Frontal cortex (tissue), 4 donors: ENCODE measurements at places on chromosomes 4 and X.

GRCh38 chr4:152014280-152014679 is 253.5 kb upstream of the GATB start:
- no peak for DNase-seq

- no peak for DNase-seq
Measured at GRCh38 chr4:169132561-169133305, 122.7 kb upstream of the CBR4 start.

DNA sequence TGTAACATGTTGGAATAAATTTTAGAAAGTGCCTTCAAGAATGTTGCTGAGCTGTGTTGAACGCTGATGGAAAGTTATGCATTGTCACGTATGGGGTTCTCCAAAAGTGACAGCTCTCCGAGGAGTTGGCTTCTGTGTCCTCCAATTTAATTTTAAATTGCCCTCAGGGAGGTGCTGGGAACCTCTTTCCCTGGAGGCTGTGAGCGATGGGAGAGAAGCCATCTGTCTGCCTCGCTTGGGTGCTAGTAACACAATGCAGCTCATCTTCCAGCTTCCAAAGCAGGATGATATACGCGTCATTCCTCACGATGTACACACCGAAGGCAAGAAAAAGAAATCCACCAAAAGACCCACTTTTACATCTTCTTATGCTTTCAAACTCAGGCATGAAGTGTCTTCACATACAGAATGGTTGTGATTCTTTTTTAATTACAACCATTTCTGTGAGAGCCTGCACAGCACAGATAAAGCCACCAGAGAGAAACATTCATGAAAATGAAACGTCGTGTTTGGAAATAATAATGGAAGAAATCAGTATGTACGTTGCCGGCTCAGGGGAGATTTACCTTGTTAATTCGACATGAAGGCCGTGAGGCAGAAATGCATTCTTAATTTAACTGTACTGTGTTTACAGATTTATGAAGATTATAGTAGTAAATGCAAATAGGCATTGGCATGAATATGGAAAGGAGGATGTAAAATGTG is 218.9 kb downstream of the ASMT start:
- DNase-seq: peak; percentile 17

DNA sequence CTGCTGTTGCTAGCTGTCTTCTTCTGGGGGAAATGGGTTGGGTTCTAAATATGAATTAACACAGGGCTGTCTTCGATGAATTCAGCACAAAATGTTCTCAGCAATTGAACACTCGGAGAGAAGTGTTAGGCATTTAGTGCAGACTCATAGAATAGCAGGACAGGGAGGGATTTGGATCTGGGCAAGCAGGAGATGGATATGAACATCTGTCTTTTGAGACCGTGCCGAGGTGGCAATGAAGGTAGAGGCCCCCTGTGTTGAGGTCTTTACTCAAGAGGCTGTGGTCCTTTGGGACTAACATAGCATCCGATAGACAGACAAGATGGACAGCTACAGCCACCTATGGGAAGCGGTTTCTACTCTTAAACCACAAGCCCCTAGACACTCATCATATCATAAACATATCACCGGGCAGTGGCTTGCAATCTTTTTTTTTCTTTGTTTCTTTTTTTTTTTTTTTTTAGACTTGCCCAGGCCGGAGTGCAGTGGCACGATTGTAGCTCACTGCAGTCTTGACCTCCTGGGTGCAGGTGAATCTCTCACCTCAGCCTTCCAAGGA is 6.7 kb downstream of the CD99 start:
- DNase-seq: no peak

- DNase-seq: no peak
Measured at GRCh38 chr4:4693258-4693657, 151.4 kb upstream of the STX18 start.

DNA sequence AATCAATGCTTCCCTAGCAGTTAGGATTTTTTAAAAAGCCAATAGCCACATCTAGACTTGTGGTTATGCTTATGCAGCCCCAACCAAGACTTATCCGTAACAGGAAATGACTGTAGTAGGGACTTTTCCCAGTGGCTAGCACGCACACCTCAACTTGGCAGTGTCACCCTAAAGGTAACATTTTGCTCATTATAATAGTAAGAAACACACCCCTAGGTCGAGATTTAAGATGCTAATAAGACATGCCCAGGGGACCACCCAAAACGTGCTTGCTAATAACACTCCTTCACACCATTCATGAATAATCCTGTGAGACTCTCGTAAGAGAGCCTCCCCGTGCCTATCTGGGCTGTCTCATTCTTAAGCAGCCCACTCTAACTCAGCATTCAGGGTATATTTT is 195.3 kb downstream of the CHIC1 start:
- no peak for DNase-seq

GRCh38 chrX:9471571-9471985 is 6.7 kb downstream of the TBL1X start:
- DNase-seq: no peak

DNA sequence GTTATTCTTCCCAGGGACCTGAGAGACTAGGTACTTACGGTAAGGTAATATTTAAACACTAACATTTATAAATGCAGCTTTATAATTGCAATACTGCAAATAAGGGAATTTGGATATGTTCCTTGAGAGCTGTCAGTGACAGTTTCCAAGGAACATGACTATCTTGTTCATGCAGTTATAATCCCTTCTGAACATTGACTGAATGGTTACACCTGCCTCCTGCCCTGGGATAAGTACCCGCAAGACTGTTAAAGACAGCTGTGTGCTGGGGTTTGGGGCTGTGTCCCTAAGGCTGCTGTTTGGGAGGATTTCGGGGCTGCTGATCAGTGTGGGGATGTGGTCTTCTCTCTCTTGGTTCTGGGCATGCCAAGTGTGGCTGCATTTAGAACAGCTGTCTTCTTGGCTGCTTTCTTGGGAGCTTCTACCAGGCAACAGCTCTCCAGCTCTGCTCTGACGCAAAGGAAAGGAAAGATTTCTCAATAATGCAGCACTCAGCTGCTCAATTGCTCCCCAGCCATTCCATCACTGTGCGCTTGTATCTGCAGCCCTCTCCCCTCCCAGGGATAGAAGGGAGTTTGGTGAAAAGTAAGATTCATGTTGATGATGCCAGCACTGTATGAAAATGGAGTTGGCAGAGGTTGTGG is 298.8 kb upstream of the TAPT1 start:
- no peak for DNase-seq

DNA sequence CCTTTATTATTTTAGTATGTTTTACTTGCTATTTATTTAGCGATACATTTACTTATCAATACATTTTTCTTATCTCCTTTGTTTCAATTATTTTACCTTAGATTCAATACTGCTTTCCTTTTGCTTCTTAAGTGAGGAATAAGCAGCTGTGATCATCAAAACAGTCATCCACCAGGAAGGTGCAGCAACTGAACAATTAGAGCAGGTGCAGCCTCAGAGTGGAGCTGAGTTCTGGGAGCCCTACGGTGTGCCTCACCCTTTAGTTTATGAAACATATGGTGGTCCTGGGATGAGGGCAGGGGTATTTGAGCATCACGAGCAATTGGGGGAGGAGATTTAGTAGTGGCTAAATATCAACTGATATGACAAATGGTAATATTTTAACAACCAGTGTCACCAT is 111.0 kb downstream of the FRYL start:
- no peak for DNase-seq

GRCh38 chr4:8227201-8227770 is 28.2 kb downstream of the SH3TC1 start:
- no peak for DNase-seq

DNA sequence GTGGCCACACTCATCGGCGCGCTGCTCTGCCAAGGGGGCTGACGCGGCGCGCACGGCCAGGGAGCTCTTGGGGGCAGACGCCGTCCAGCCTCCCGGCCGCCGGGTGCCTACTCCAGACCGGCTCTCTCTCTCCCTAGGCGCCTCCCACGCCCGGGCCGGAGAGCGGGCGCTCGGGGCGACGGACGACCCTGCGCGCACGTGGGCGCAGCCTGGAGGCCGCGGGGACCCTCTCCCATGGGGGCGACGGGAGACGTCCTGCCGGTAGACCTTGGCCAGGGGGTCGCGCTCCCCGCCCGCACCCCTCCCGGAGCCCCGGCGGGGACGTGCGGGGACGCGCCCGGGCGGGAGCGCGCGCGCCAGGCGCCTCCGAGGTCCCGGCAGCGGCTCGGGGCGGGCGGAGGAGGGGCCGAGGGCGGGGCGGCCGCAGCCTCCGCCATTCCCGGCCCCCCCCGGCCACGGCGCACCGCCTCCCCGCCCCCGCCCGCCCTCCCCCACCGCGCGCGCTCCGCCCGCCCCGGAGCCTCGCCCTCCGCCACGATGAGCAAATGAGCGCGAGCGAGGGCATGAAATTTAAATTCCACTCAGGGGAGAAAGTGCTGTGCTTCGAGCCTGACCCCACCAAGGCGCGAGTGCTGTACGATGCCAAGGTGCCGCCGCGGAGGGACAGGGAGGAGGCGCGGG is at the start of gene MSL3:
Gene MSL3 (plus strand): TSS at position 519 of the 681 bp plus-strand sequence. CDS start 27 bp downstream, at position 546.
- DNase-seq: peak; percentile 71

GRCh38 chrX:69024931-69025330 is 140.3 kb downstream of the PJA1 start:
- no peak for DNase-seq

GRCh38 chr4:22356987-22357596 is 158.8 kb downstream of the ADGRA3 start:
- no peak for DNase-seq

DNA sequence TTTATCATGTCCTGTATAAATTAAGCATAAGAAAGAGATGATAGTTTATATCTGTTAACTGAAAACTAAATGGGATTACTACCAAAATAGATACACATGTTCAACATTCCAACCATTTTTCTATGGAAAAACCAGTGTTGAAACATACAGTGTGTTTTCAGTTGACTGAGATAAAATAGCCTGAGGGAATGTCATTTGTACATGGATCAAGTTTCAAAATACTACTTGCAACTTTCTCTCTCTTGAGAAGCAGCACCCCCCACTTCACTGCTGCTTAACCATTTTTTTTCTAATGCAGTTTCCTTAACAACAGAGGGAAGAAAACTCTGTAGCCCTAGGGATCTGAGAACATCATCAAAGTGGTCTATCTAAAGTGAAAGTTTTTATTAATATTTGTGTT is 70.8 kb downstream of the NPNT start:
- no peak for DNase-seq

DNA sequence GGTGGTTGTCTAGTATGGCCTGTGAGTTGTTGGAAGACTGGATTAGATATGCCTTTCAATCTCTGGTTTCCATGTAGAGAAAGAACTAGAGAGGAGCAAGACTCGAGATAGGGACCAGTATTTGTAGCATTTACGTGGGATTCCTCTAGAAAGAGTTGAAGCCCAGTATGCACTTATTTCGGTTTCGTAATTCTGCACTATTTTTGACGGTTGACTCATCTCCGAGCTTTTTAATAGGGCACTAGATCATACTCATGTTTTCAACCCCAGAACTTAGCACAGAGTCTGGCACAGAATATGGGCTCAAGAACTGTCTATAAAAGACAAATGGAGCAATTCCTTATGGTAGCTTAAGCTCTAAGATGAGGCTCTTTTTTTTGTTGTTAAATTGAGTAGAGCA is 15.7 kb downstream of the HELT start:
- DNase-seq: no peak

GRCh38 chr4:106258145-106259045 is 57.6 kb downstream of the TBCK start:
- DNase-seq: no peak

GRCh38 chr4:126630230-126630629 is 1002.5 kb upstream of the INTU start:
- no peak for DNase-seq

- DNase-seq: no peak
Measured at GRCh38 chr4:128241425-128241913, 46.1 kb downstream of the PGRMC2 start.

DNA sequence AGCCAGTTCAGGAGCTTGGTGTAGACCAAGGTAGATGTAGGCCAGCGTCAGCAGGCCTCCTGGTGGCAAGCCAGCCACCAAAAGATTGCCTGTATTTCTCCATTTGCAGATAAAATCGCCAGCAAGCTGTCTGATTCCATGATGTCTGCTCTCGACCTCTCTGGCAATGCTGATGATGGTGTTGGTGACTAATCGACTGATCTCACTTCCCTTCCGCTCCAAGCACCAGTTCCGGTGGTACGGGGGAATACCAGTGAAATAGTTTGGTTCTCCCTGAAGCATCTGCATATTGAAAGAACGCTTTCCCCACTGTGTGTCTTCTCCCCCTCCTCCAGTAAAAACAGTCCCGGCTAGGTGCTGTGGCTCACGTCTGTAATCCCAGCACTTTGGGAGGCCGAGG is 30.4 kb downstream of the GNL3L start:
- DNase-seq: no peak

DNA sequence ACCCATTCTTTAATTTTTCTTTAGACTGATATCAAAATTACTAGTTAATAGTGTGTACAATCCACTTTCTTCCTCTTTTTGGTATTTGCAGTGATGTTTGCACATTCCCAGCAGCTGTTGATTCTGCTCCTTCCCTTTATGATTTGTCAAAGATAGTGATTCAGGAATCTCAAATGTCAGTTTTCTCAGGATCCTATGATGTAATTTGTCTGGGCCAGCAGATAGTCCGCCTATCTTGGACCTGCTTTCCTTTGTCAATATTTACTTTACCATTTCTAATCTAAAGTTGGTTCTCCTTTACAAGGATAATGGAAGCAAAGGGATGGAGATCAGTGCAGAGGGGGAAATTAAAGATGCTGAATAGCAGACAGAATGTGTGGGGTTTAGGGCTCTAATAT is 122.1 kb downstream of the REELD1 start:
- no peak for DNase-seq

DNA sequence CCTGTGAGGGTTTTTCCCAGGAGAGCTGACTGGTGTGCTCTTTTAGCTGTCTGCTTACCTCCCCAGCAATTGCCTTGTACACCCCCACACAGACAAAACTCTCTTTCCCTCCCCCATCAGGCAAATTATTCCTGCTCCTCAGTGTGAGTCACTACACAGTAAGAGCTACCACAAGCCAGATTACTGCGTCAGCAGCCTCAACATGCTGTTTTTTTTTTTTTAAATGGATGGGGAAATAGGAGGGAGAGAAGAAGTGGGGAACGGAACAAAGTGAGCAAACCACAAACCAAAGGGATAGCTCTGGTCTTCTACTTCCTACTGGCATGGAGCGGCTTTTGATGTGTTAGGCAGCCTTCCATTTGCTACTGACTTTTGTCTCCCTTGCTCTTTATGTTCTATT is 107.5 kb upstream of the ACSL4 start:
- DNase-seq: peak; percentile 5

- no peak for DNase-seq
Measured at GRCh38 chr4:164892018-164892417, 15.0 kb downstream of the APELA start.

DNA sequence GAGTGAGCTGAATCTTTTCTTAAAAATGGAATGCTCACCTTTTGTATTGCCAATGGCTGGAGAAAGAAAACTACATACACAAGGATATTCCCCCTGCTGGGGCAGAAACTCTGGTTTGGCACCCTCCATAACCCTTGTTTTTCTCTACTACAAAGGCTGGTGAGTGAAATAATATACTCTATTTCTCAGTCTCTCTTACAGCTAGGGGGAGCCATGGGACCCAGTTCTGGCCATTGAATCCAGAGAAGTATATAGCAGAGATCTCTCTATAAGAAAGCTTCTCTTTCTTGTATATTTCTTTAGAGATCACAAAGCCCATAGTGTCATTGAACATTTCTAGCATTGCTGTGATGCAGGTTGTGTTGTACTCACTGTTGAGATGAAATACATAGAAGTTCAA is 49.8 kb downstream of the SMPX start:
- no peak for DNase-seq

GRCh38 chrX:24405959-24406358 is 45.5 kb downstream of the SUPT20HL1 start:
- DNase-seq: no peak

GRCh38 chr4:24622146-24622834 is 37.9 kb upstream of the DHX15 start:
- DNase-seq: no peak

GRCh38 chrX:131068945-131069719 is 11.0 kb downstream of the ARHGAP36 start:
- peak; percentile 36 for DNase-seq
